ENCODE measurements at places on chromosomes 2 and 18.

DNA sequence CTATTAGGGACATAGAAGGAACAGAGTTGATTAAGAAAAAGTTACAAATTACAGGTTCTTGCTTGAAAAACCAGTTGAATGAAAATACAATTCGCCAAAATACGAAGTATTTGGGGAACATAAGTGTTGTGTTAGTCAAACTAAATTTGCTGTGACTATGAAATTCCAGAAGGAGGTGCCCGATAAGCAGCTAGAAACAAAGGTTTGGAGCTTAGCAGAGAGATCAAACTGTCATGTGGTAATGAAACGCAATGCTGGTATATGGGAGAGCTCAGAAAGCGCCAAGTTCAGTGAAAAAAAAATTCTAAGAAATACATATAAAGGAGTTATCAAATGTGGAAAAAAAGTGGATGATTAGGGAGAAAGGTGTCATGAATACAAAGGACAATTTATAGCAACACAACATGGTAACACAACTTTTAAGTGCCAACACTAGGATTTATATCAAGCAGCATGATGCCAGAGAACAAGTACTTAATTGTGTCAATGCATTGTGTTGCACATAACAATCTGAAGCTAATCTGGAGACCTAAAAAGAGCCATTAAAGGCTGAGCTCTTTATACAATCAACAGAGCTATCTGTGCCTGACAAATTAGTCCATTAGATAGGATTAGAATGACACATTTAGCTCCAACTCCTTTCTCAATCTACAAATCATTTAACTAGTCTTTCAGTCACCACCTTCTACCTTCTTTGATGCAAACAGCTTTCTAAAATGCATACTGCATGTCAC lies 31.2 kb downstream of the SMAD2 start:
- DNase-seq = no peak

DNA sequence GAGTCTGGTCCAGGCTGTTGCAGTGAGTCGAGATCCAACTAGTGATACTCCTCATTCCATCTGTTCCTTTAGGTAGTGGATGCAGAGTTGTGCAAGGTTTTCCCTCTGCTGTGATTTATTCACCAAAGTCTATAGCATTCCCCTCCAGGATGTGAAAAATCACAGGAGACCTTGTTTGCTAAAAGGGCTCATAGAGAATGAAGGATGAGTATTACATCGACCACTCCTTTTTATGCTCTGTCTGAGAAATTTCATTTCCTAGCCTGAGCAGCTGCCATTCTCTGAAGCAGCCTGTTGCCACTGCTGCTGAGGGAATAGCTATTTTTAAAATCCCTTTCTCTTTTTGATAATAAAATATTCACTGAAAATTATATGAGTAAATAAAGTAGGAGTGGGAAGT lies 134.1 kb upstream of the LRRTM1 start:
- DNase-seq = no peak

DNA sequence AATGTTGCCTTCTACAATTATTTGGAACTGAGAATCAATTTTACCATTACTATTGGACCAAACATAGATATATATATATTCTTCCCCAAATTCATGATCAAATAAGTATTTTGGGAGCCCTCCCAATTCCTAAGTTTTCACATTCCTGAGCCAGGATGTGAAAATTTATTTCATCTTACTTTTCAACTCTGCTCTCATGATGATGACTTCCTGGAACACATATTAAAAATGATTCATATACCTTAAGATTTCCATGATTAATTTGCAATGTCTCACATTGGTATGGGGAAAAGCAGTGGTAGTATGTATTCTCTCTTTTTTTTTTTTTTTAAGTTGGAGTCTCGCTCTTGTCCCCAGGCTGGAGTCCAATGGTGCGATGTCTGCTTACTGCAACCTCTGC lies 596.1 kb upstream of the ZEB2 start:
- DNase-seq = no peak

DNA sequence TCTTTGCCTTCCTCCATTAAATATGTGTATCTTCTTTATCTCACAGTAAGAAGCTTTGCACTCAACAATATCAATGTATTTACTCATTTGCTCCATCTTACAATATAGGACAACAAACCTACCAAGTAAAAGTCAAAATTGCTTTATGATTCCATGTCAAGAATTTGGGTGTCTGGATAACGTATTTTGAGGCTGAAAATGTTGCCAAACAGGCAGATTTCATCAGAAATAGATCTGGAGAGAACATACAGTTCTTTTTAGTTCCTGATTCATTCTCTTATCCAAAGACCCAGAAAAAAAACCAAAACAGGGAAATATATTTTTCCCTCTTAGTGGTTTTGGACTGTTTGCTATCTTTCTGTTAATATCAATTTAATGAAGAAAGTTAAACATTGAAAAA lies 621.1 kb downstream of the STK39 start:
- DNase-seq = no peak

DNA sequence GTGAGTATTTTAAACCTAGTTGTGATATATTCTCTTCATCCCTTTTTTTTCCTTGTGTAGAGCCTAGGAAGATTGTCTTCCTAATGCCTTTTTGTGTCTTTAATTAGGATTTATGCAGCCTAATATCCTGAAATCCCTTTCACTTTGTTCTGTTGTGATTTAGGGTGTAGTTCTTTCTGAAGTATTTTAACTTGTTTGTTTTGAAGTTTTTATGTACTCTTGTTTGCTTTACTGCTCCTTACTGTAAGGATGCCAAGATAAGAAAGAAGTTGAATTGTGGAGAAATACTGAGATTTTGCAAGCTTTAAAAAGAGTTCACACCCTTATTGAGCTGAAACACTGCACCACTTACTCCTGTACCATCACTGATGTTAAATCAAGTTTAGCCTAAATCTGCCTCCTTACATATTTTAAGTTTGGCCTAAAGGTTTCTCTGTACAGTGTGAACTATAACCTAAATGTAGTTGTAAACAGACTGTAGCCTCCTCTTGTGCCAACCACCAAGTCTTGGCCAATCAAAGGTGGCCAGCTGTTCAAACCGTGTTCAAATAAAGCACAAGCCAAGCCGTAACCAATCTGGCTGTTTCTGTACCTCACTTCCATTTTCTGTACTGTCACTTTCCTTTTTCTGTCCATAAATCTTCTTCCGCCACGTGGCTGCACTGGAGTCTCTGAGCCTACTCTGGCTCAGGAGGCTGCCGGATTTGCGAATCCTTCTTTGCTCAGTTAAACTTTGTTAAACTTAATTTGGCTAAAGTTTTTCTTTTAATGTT lies 17.7 kb upstream of the ACOXL start:
- DNase-seq = no peak

GRCh38 chr2:240599141-240599583 lies 12.6 kb downstream of the CAPN10 start:
- no peak for DNase-seq

DNA sequence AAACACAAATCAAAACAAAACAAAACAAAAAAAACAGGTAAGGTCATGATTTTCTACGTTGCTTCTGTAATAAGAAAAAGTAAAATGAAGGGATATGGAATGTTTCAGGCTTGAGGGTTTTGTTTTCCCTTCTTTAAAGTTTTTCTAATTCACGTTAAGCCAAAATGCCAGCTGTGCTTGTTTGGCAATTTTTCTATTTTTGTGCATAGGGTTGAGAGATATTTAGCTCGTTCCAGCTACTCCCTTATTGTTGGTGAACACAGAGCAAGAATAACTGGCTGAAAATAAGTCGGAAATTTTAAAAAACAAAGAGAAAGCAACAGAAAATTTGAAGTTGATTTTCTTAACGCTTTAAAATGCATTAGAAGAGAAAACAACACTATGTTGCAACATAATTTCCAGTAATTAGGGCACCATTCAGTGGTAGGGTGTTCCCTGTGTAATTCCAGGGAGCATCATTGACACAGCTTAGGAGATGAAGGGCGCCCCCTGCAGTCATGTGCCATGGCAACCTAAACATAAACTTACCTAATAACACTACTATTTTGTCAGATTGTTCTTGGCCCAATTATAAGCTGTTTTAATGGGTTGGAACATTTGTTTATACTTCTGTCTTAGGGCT lies 99.5 kb downstream of the DTNA start:
- DNase-seq = no peak

- DNase-seq = no peak
These were observed 861.8 kb downstream of the BCL11A start for GRCh38 chr2:59691518-59692190.

DNA sequence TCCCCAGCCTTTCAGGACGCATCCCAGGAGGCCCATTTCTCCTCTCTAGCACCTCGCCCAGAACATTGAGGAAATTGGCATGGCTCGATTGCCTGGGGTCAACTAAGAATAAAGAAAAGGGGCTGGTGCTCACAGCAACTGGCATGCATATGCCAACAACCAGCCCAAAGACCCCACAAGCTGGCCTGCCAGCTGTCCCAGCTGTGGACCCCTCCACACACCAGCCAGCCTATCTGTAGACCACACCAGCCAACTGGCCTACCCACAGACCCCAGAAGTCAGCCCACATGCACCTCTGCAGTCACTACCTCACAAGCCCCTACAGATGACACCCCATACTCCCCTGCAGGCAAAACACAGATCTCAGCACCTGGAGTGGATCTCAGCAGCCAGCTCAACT lies 123.8 kb upstream of the ID2 start:
- no peak for DNase-seq

- no peak for DNase-seq
These were observed 244.9 kb downstream of the ETAA1 start for GRCh38 chr2:67642046-67642382.

GRCh38 chr18:55406451-55406991 lies 181.5 kb downstream of the TCF4 start:
- DNase-seq = no peak

GRCh38 chr18:50193796-50194630 lies 934 bp downstream of the MYO5B start:
- no peak for DNase-seq

GRCh38 chr2:75607988-75608683 lies 38.4 kb upstream of the MRPL19 start:
- DNase-seq = no peak

DNA sequence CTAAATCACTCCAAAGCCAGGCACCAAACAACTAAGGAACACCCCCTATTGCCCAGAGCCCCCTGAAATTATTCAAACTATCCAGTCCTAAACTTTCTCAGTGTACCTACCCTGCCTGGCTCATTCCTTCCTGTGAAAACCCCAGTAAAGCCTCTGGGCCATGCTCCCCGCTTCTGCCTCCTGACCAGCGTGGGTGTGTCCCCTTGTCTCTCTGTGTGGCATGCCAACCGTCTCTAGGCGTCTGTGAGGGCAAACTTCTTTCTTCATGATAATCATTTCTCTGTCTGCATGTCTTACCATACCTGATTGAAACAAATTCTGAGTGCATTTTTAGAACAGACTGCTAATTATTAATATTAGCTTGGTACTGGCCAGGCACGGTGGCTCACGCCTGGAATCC lies 109.0 kb upstream of the MSH2 start:
- no peak for DNase-seq

DNA sequence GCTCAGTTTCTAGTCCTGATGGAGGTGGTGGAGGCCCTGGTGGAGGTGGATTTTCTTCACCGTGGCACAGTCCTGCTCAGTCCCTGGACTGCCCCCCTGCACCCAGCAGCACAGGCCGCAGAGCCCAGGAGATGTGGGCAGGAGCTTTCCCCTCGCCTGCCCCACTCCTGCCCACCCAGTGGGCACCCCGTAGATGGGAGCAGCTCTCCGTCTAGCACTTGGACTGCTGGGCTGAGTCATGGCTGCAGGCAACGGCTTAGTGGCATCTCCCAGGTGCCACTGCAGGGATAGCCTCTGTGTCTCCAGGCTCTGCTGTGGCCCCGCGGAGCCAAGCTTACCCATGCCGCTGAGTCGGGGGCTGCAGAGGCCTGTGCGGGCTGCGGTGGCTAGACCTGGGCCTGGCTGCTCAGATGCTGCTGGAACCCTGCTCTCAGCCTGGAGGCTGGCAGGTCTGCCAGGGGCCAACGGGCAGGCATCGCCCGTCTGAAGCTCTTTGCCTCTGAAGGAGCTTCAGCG lies 92.3 kb upstream of the CTDP1 start:
- no peak for DNase-seq

DNA sequence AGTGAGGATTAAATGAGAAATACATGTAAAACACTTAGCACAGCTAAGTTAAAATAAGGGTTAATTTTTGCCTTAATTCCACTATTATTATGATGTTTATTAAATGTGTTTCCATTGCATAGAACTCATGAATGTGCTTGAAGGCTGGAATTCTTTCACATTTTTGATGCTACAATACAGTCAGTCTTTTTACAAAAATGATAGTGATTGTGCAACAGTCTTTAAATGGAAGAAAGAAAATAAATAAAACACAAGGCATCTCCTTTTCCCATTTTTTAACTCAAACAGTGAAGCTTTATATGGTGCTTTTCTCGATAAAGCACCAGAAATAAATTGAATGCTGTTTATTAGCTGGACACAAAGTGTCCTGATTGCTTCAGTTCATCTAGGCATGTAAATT lies 123.9 kb downstream of the MAP2 start:
- no peak for DNase-seq

- DNase-seq = no peak
These were observed 650.1 kb downstream of the SLC4A3 start for GRCh38 chr2:220277445-220277975.

DNA sequence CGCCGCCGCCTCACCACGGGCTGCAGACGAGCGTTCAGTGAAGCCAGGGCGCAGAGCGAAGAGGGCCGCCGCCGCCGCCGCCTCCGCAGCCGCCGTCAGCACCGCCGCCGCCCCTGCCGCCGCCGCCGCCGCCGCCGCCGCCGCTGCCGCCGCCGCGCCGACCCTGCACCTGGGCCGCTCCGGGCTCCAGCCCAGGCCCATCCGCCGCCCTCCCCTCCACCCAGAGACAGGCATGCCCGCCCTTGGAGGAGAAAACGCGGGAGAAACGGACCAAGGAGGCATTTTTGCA lies 3.0 kb downstream of the POU3F3 start:
- DNase-seq = no peak

GRCh38 chr2:157093666-157094065 lies 163.8 kb upstream of the GALNT5 start:
- DNase-seq = no peak

DNA sequence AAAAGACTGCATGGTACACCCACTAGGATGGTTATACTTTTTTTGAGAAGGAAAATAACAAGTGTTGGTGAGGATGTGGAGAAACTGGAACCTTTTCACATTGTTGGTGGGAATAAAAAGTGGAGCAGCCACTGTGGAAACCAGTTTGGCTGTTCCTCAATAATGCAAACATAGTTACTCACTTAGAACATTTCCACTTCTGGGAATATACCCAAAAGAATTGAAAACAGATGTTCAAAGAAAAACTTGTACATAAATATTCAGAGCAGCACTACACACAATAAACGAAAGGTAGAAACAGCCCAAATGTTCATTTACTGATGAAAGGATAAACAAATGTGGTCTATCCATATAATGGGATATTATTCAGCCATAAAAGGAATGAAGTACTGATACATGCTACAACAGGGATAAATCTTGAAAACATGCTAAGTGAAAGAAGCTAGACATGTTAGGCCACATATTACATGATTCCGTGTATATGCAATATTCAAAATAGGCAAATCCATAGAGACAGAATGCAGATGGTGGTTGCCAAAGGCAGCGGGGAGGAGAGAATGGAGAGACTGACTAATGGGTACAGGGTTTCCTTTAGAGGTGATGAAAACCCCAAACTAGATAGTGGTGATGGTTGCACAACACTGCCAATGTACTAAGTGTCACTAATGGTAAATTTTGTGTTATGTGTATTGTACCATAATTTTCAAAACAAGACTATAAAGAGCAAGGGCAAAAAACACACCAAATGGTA lies 20.9 kb upstream of the LMAN1 start:
- DNase-seq = no peak

All from activated CD4-positive, alpha-beta T cell treated with anti-CD3 and anti-CD28 coated beads, Interleukin-2, Interleukin-4, amounts not matched to agents 100 ng/mL and 50 ng/mL, durations not matched to agents 16 hours and 8 hours (primary cell).